ENCODE measurements at places on chromosomes 6 and 20.

GRCh38 chr6:101181006-101181405, 212.5 kb upstream of the GRIK2 start:
- no peak for DNase-seq

GRCh38 chr6:34705241-34705640, 8.7 kb upstream of the ILRUN start:
- DNase-seq, result no peak

DNA sequence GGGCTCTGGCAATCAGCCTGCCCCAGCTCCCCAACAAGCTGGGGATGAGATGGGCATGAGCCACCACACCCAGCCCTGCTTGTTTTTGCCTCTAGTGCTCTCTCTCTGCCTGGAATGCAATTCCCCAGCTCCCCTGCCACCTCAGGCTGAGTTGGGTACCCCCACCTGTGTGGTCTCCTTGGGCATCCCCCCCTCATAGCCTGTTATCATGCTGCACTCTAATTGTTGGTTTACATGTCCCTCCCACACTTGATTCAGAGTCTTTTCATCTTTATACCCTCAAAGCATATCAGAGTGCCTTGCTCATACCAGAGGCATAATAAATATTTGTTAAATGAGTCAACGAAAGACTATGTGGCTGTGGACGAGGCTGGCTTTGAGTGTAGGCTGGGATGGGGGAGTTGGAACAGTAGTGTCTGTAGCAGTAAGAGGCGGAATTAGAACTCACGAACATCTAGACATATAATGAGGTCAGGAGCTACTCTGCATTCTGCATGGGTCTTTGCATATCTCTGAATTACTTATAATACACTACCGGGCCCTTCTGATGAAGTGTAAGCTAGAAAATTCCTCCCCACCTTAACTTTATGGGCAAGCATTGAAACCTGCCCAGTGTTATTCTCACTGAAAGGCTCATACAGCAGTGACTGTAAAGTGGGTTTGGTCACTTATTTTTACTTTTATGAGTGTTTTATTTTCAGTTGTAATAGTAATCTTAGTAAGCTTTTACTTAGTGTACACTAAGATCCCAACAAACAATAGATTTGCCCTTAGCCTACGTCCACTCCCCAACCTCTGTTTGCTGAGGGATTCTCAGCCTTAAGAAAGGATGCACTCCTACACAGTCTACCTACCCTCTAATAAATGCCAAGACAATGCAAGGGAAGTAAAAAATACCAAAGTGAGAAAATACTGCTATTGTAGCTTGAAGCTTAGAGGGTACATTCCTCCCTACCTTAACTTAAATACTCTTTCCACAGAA, 58.7 kb downstream of the EDN1 start:
- DNase-seq, result no peak

DNA sequence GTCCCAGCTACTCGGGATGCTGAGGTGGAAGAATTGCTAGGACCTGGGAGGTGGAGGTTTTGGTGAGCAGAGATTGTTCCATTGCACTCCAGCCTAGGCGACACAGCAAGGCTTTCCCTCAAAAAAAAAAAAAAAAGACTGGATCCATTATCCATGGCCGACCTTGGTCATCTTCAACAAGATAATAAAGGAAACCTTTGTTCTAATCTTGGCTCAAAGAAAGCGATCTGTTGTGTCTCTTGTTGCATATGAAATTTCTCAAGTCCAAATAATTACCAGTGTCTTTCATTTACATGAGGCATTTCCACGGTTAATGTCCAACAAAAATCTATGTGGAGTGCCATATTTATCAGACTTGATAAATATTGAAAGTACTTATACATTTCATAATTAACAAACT, 23.7 kb upstream of the KIF16B start:
- DNase-seq, result no peak

DNA sequence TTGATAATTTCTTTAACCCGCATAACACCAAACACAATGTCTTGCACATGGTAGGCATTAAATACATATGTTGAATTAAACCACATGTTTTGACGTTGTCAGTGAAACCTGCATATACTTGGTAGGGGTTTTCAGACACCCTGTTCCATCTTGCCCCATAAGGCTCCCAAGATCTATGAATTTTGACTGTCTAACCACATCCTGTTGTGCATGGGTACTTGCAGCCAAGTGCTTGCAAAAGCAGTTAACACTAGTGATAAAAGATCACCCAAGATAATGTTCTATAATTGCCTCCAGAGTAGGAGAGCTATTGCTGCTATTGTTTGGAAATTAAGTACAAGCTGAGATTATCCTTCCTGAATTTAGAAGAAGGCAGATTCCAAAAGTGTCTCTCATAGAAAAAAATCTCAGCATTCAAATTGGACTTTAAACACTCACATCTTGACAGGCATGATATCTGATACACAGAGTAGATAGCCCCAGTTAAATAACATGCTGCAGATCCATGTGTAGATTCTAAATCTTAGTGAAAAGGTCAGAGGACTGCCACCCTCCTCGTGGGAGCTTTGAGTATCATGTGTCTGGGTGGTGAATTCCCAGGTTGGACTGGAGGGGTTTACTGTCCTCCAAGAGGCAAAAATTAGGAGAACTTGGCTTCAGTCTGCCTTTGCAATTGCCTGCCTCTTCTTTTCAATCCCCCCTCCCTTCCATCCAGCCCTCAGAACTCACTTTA, 25.8 kb upstream of the CCN6 start:
- DNase-seq, result peak; percentile 35

- DNase-seq, result no peak
Observed at GRCh38 chr6:4944325-4944724, 59.5 kb downstream of the RPP40 start.

DNA sequence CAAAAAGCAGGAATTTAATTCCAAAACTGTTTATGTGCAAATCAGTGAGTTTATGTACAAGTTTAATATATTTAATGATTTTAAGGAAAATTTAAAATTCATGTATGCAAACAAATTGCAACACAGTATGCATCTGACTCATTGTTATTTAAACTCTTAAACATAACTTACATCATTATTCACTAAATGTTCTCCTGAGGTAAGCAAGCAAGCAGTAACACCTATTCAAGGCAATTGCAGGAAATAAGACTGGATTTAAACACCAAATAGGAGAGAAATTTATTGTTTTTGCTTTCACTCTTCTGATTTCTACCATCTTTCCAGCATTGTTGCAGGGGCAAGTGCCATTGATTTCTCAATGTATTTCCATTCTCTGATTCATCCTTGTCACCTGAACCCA, 239.5 kb downstream of the TFAP2A start:
- no peak for DNase-seq

DNA sequence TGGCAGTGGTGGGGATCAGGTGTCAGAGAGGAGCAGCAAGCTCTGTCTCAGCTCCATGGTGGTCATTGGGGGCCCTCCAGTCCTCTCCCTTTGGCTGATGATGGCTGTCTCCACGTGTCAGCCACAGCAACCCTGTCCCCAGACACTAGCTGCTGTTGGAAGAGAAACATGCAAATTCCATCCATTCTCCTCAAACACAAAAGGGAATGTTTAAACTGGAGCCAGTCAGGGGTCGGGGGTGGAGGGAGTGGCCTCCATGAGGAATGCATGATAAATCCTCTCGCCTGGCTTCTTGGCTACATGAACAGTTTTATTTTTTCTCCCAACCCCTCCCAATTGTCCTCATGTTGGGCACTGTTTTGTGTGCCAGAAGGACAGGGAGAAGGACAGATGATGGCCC, 86.4 kb downstream of the EDN3 start:
- no peak for DNase-seq

DNA sequence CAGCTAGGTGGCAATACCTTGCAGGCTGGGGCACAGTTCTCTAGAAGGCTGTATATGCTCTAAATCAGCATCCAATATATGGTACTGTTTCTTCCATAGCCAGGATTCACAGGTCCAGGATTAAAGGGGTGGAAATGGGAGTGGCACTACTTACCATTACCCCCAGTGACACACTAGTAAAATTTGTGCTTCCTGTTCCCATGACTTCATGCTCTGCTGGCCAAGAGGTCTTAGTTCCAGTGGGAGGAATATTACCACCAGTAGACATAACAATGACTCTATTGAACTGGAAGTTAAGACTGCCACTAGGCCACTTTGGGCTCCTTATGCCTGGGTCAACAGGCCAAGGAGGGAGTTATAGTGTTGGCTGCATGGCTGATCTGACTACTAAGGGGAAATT, 174.3 kb upstream of the TNFAIP3 start:
- no peak for DNase-seq

DNA sequence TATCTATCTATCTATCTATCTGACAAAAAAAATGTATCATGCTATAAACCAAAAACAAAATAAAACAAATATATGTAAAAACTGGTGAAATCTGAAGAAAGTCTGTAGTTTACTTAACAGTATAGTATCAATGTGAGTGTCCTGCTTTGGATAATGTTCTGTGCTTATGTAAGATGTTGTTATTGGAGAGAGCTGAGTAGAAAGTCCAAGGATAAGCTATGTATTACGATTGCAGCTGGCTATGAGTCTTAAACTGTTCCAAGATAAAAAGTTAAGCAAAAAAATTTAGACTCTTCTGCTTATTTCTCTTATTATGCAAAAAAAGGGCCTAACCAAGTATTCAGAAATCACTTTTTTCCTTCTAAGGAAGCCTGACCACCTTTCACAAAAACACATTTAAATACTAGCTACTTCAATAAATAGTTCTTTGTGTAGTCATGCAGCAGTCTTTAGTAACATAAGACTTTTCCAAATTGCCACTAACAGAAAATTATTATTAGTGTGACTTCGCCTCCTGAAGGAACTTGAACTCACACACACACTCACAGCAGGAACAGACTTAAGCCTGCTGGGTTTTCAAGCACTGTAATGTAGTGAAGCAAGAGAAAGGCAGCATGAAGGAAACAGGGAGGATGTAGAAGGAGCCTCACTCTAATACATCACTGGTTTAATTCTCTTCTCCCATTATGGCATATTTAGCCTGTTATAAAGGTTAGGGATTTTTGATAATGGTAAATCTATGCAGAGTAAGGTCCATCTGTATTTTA, 265.8 kb upstream of the GJE1 start:
- DNase-seq, result no peak

DNA sequence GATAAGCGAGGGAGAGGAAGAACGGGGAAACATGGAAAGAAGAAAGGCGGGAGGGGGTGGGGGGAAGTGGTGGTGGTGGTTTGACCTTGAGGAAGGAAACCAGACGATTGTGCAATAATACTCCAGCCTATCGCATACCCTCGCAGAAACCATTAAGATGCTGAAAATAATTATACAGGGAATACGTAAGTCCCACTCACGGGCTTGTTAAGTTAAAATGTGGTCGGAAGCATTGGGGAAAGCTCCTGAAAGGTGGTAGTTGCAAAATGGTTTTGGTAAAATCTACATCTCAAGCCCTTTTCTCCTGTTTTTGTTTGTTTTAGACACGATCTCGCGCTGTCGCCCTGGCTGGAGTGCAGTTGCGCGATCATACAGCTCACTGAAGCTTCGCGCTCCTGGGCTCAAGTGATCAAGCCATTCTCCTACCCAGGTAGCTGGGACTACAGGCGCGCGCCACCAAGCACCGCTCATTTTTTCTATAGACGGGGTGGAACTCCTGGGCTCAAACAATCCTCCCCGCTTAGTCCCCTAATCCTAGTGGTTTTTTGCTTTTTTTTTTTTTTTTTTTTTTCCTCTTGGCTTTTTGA, 128.9 kb upstream of the ZNF184 start:
- peak; percentile 37 for DNase-seq

DNA sequence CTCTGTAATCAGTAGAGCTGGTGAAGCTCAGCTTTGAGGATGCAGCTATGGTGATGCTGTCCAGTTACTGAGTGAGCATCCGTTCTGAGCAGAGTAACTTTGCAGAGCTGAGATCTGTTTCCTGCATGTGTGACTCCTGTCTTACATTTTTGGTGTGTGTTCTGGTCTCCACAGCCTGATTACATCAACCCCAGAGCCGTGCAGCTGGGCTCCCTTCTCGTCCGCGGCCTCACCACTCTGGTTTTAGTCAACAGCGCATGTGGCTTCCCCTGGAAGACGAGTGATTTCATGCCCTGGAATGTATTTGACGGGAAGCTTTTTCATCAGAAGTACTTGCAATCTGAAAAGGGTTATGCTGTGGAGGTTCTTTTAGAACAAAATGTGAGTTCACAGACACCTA, 81.6 kb downstream of the FAM120B start:
- no peak for DNase-seq

- DNase-seq, result no peak
Observed at GRCh38 chr6:72551470-72551869, 70.4 kb upstream of the KCNQ5 start.

DNA sequence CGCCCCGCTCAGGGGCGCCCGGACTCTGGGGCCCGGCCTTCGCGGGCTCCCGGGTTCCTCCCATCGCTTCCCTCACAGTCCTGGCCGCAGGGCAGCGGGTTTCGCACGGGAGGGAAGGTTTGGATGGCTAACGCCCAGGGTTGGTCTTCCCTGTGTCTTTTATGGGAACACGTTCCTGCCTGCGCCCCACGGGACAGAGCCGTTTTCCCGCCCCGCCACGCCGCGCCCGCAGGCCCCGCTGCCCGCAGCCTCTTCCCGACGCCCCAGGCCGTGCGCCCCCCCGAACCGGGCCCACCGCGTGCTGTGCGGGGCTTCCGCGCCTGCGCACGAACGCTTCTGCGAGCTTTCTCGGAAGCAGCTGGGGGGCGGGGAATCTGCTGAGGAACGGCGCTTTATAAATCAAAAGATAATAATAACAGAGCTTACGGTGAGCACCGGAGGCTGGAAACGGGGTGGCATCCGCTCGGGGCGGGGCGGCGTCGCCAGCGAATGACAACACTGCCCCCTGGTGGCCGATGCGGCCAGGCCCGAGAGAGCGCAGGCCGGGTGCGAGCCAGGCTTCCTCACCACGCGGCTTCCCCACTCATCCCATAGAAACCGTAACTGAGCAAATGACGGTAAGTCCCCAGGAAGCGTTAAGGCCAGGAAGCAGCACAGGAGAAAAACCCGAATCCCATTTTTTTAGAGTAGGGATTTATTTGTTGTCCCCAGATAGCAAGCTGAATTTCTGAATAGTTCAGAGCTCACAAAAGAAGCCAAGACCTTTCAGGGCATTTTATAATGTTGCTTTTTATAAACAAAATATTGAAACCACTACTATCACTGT, 116.4 kb downstream of the MYLK4 start:
- peak; percentile 79 for DNase-seq

GRCh38 chr6:156963712-156964700, 186.8 kb downstream of the ARID1B start:
- peak; percentile 22 for DNase-seq

DNA sequence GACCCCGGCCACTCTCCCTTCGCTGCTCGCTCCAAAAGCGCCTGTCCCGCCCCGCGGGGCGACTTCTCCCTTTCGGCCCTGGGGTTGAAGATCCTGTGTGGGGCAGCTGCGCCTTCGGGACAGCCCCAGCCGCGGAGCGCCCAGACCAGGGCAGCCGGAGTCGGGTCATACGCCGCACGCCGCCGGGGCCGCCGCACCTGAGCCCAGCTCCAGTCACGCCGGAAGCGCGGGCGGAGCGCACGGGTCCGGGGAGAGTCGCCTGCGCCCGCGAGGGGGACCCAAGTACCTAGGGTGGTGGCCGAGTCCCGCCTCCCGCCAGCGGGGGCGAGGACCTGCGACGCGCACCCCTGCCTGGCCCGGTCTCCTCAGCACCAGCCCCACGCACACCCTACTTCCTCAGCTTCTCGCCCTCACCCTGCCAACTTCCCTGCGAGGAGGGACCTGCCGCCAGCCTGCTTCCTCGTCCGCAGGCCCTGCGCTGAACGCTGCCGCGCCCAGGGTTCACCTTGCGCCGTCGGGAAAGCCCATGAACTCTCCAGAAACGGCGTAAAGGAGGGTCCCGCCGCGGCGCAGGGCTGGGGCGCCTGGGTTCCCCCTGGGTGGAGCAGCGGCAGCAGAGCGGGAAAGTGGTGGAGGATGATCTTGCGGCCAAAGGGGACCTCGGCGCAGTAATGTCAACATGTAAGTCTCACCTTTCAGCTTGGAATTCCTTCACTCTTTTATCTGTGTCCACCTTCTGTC, at the start of gene ADGRG6:
ADGRG6 (plus strand) TSS at position 357 of the 741 bp plus-strand sequence; CDS start at position 680, 323 bp downstream.
- DNase-seq, result no peak

Measured in CD8-positive, alpha-beta T cell (primary cell).